ENCODE measurements at places on chromosomes 11 and 22. TPM values are rescaled to one million over a fixed set of nuclear protein-coding genes. Genes with fewer than 3 reads are reported as not detected.

- no peak for DNase-seq
Observed at GRCh38 chr11:73554671-73555320, 43.1 kb downstream of the FAM168A start.

- no peak for DNase-seq
Observed at GRCh38 chr22:44646141-44646540, 55.9 kb upstream of the PRR5 start.

DNA sequence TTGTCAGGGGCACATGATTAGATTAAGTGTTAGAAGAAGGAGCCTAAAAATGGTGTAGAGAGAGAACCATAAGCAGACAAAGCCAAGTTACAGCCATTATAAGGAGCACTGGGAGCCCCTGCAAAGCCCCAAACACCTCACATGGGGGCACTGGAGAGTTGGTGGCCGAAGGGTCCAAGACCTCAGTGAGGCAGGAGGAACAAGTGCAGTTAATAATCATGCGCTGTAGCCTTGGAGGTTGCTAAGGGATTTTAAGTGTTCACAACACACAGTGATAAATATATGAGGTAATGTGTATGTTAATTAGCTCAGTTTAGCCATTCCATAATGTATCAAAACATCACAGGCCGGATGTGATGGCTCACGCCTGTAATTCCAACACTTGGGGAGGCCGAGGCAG is 54.4 kb upstream of the JAM3 start:
- DNase-seq: no peak

DNAL4 gene
- 11.0 TPM for total RNA-seq

DNA sequence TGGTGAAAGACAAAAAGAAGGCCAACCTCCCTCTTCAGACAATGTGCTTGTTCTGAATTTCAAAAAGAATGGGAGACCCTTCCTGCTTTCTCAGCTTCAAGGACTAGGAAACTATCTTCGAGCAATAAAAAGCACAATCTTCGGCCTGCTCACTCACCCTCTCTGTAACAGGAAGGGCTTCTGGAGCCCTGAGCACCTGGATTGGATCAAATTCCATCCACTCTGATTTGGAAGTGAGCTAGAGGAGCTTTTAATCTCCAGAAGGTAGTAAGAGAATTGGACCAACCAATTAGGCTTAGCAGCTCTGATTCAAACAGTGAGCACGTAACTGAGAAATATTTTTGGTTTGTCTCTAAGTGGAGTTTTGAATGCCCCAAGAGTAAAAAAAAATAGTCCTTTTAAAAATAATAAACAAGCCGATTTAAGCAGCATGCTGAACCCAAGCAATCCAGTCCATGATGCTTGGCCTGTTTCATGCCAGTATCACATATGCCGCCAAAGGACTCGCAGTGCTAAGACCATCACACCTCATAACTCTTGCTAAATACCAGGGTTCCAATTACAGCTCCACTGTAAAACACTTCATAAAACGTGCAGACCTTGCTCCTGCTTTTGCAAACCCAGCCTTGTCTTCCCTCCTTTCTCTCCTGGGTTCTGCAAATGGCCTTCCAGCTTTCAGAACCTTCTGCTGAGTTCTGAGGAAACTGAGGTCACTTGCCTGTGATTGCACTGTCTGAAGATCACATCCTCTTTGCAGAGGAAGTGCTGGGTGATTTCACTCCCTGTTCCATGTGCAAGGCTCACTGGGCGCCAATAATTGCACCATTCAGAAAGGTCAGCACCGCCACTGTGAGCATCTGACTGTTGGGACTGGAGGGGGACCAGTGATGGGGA is 74.4 kb downstream of the SLC1A2 start:
- no peak for DNase-seq

FERMT3 gene
- 249 TPM for total RNA-seq

- no peak for DNase-seq
Observed at GRCh38 chr11:12186701-12187100, 76.3 kb downstream of the MICAL2 start.
